Fibroblast of skin of right quadriceps (primary cell): ENCODE measurements at places on chromosomes 7 and 10.

DNA sequence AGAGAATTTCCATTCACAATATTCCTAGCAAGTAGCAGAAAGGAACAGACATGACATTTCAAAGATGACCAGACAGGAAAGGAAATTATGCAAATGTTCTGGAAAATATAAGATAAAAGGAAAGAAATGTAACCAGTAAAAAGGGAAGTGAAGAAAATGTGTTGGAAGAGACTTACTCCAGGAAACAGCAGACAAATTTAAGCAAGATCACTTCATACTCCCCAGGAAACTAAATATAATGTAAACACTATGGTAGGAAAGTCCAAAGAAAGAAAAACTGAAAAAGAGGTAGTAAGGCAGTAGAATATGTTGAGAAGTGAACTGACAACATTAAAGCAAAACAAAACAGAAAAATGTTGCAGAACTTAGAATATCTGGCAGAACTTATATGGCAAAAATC, 6.4 kb upstream of the ST8SIA6 start:
- DNase-seq, result no peak

DNA sequence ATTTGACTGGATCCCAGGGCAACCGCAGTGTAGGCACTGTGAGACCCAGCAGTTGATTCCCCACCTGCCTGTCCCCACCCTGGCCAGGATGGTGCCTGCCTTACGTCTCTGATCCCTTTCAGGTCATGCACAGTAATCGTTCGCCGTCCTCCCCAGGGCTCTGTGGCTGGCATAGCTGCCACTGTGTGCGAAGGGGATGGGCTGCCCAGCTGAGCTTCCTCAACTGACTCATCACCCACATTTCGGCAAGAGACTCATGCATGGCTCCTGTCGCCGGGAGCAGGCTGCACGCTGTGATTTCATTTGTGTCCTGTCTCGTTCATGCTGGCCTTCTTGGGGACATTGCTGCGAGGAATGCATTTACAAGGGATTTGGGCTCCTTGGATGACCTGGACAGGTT, 252.4 kb downstream of the KLF6 start:
- peak; percentile 23 for DNase-seq

DNA sequence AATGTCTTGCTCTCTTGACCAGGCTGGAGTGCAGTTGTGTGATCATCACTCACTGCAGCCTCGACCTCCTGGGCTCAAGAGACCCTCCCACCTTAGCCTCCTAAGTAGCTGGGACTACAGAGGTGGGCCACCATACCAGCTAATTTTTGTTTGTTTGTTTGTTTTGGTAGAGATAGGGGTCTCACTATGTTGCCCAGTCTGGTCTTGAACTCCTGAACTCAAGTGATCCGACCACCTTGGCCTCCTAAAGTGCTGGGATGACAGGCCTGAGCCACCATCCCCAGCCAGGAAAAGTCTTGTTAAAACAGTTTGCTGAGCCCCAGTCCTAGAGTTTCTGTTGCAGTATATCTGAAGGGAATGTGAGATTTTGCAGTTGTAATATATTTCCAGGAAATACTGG, 83.9 kb downstream of the SKIDA1 start:
- no peak for DNase-seq

- DNase-seq, result peak; percentile 90
Measured at GRCh38 chr7:3436746-3437145, 135.7 kb downstream of the SDK1 start.
